ENCODE measurements at places on chromosomes 3 and 15. TPM values are rescaled to one million over a fixed set of nuclear protein-coding genes. Genes with fewer than 3 reads are reported as not detected.
A peak's percentile ranks its signal among the peaks of the same experiment; 100 is the strongest.

CD80 gene
- not detected for total RNA-seq

GOLGA8K gene
- total RNA-seq: not detected

- no peak for DNase-seq
These were observed 32.4 kb downstream of the MASP1 start for GRCh38 chr3:187259171-187259570.

TRAT1 gene
- not detected for total RNA-seq

- no peak for DNase-seq
These were observed 42.2 kb downstream of the CMSS1 start for GRCh38 chr3:99859825-99860224.

- no peak for DNase-seq
These were observed 38.0 kb downstream of the SRPRB start for GRCh38 chr3:133843634-133844033.

- DNase-seq: peak; percentile 64
These were observed 146.2 kb upstream of the ZBTB20 start for GRCh38 chr3:115293321-115293720.

TMEM266 gene
- total RNA-seq: 0.06 TPM

DNA sequence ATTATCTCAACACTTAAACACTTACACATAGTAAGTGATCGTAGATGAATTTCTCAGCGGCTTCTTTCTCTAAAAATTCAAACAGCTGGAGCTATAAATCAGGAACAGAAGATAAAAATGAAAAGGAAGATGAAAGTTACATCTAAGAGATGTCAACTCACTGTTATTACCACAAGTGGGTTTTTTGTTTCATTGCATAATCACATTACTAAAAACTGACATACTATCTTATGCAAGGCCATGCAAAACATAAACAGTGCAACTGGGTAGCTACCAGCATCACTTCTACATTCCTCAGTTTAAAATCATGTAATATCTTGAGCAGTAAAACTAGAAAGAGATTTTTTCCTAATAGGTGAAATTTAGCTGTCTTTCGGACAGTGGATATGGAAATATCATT is 14.9 kb downstream of the MINDY4B start:
- DNase-seq: no peak

DNA sequence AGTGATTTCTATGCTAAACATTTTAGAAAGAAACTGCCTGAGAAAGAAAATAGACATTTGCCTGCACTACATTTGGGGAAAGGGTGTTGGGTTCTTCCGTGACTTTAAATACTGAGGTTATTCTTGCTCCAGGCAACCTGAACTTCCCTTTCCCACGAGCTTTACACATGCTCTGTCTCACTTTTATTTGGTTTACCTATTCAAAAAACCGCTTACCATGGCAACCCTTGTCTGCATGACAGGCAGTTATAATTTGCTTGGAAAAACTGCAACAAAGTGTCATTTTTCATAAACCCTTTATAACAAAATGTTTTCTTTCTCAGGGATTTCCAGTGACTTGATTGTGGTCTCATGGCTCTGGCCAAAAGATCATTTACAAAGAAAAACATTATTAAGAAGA is 416.3 kb upstream of the MEIS2 start:
- DNase-seq: no peak

DNA sequence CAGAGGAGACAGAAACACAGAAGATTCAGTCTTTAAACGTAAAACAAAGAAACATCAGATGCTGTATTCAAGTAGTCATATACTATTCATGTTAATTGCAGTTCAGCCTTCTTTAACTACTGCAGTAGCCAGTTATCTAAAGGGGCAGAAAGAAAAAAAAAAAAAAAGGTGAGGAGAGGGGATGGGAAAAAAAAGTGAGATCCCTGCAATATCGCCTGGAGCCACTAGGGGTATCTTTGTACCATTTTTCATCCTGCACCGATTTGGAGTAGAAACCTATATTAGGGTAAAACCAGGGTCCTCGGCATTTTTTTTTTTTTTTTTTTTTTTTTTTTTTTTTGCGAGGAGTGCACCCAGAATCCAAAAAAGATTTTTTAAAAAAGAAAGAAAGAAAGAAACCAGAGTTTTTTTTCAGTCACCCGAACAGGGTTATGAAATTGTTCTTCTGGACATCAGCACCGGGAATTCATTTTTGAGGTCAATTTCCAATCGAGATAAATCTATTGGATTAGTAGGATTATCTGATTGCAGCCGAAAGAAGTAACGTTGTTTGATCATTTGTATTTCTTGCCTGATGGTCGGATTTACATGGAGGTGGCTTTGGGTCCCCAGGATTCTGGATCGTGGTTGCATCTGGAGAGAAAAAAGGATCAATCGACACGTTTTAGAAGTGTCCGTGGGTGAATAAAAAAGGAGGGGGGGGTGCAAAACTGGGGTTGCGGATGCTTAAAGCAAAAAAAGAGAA is 186.7 kb downstream of the NLGN1 start:
- peak; percentile 81 for DNase-seq

GPR156 gene
- total RNA-seq: not detected

SLC12A8 gene
- total RNA-seq: not detected

- no peak for DNase-seq
These were observed 28.7 kb downstream of the MRPL3 start for GRCh38 chr3:131474115-131474514.

GRCh38 chr3:191123231-191123630 is 75.8 kb upstream of the OSTN start:
- DNase-seq: no peak

GRCh38 chr3:120475722-120476377 is 25.1 kb upstream of the FSTL1 start:
- no peak for DNase-seq

GRCh38 chr15:33007303-33007855 is 187.1 kb downstream of the FMN1 start:
- peak; percentile 14 for DNase-seq

LRRIQ4 gene
- total RNA-seq: not detected

GRCh38 chr3:152272771-152273242 is 4.1 kb downstream of the MBNL1 start:
- DNase-seq: no peak

LMLN gene
- 4.3 TPM for total RNA-seq

CLEC3B gene
- not detected for total RNA-seq

VILL gene
- 8.2 TPM for total RNA-seq

DNA sequence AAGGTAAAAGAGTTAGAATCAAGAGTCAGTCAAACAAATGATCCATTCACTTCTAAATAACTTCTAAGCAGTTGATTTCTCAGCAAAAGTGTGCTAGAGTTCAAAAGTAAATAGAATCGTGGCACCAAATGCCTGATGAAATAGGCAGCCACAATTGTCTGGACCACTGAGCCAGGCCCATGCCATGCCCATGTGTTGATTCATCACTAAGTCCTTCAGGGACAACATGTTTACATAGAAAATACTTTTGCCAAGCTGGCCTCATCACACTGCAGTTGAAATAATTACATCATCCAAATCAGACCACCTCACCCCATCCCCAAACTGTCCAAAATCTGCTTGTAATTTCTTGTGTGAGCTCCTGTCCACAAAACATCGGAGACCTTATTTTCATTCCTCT is 216.3 kb downstream of the IGSF11 start:
- DNase-seq: no peak
